PC-3 (cell line): ENCODE measurements at places on chromosomes 6 and 20. TPM values are rescaled to one million over a fixed set of nuclear protein-coding genes. Genes with fewer than 3 reads are reported as not detected.
A peak's percentile ranks its signal among the peaks of the same experiment; 100 is the strongest.

SLC16A10 gene
- 0.69 and 2.9 TPM in 2 replicates for total RNA-seq

ASIP gene
- total RNA-seq, result not detected in 2 replicates

C6orf15 gene
- not detected in 2 replicates for total RNA-seq

ETV7 gene
- not detected in 2 replicates for total RNA-seq

EEF1A2 gene
- total RNA-seq, result 463 and 559 TPM in 2 replicates

PRKN gene
- not detected in 2 replicates for total RNA-seq

RFX6 gene
- 0.15 and 0.17 TPM in 2 replicates for total RNA-seq

PROKR2 gene
- total RNA-seq, result not detected in 2 replicates

RIPOR3 gene
- 0.04 TPM in 1 of 2 replicates, not detected in the other for total RNA-seq

SIRPB2 gene
- 0.52 and 2.1 TPM in 2 replicates for total RNA-seq

MYL9 gene
- 10.8 and 12.0 TPM in 2 replicates for total RNA-seq

C20orf141 gene
- not detected in 2 replicates for total RNA-seq

RBM24 gene
- 2.0 and 3.2 TPM in 2 replicates for total RNA-seq

PLA2G7 gene
- 1.8 and 2.9 TPM in 2 replicates for total RNA-seq

GRM1 gene
- total RNA-seq, result 0.11 TPM in 1 of 2 replicates, not detected in the other

- DNase-seq, result no peak
These were observed 25.9 kb upstream of the ROS1 start for GRCh38 chr6:117451671-117452070.

DNA sequence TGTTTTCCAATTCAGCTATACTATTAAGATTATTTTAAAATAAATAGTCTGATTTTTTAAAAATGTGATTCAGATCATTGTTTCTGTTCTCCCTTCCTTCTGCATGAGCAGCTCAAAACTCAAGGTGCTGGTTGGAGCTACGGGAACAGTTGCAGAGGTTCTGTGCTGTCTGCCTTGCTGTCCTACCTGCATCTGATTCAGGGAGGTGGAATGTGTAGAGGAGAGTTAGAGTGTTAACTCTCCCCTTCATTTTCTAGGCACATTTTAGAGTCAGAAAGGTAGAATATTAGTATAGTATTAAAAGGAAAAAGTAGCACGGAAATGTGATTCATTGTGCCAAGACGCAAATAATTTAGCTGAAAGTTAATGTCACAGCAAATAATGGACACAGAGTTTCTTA is 188.1 kb upstream of the SLC35B3 start:
- DNase-seq, result no peak

DNA sequence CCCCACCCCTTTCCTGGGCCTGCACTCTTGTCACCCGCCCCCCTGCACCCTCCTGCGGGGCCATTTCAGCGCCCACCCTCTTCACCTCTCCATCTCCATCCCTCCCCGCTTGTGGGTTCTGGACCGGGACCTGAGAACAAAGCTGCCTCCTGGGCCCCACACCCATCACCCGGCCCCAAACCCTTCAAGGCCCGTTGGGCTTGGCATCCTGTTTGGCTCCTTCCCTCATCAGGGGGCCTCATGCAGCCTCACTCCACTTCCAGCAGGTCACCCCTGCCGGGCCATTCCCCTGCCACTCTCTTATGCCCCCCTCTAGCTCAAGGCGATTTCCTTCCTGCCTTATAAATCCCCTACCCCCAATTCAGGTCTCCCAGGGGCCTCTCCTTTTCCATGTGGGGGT is 67.4 kb downstream of the SRC start:
- no peak for DNase-seq

- DNase-seq, result no peak
These were observed 1.8 kb downstream of the HSPA12B start for GRCh38 chr20:3734111-3734843.

DNA sequence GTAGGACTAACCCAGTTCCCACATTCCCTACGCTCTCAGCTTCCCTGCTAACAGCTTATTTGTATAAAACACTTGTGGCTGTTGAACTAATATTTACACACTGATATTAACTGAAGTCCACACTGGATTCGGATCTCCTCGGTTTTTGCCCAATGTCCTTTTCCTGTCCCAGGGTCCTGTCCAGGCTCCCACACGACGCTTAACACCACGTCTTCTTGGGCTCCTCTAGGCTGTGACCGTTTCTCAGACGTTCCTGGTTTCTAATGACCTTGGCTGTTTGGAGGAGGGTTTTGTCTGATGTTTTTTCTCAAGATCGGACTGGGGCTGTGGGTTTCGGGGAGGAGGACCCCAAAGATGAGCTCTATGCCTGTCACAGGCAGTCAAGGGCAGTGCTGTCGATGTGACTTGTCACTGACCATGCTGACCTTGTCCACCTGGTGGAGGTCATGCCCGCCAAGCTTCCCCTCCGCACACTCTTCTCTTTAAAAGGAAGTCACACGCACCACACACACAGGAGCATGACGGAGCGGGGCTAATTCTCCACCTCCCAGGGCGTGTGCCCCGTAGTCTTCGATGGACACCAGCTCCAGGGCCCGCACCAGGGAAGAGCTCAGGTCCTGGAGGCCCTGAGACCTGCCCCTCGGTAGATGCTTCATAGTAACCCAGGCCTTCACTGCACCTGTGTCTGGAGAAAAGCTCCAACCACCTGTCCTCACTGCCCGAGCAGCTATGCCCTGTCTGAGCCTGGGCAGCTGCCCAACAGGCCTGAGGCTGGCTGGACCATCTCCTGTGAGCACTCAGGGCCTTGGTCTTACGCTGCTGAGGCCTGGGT is 72.0 kb downstream of the TTLL2 start:
- DNase-seq, result no peak

GRCh38 chr20:62063981-62064769 is 1.5 kb downstream of the TAF4 start:
- DNase-seq, result peak; percentile 38

GRCh38 chr20:31857861-31858759 is 12.2 kb downstream of the DUSP15 start:
- no peak for DNase-seq

DNA sequence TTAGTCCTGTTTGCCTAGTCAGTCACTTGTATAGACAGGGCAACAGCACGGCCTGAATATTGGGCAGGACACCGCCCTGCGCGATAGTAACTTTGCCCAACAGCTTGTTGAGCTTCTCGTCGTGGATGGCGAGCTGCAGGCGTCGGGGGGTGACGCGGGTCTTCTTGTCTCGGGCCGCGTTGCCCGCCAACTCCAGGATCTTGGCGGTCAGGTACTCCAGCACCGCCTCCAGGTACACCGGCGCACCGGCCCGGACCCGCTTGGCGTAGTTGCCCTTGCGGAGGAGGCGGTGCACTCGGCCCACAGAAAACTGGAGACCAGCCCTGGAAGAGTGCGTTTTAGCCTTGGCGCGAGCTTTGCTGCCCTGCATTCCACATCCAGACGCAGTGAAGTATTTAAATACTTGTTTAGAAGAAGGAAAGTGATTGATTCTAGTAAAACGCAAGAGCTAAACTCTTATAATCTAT is 92.8 kb upstream of the BTN3A2 start:
- DNase-seq, result no peak

DNA sequence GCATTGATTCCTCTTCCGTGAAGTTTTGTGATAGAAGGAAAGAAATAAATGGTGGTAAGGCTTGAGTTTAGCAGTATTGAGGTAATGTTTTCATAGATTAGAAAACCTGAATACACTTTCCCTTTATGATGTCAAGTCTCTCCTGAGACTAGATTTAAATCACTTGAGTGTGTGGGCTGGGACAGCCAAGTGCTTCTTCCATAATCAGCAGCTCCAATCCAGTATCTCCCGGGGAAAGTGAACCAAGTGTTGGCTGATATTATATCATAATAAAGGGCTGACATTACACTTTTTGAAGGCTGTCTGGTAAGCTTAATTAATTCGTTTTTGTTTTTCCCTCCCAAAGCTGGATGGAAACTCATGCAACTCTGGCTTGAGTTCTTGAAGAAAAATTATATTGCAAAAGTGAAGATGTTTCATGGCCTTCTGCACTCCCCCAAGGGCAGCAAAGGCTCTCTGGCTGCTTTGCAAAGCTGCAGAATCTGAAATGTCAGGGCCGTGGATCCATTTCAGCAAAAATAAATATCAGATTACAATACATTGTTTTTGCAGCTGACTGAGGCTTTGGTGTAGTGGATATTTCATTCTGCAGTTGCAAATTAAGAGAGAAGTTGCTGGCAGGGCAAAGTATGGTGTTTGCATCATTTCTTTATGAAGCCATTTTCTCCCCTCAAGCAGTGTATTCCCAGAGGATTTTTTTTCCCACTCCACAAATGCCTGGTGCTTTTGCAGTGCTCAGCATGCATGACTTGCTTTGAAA is 101.2 kb downstream of the MKKS start:
- no peak for DNase-seq

DNA sequence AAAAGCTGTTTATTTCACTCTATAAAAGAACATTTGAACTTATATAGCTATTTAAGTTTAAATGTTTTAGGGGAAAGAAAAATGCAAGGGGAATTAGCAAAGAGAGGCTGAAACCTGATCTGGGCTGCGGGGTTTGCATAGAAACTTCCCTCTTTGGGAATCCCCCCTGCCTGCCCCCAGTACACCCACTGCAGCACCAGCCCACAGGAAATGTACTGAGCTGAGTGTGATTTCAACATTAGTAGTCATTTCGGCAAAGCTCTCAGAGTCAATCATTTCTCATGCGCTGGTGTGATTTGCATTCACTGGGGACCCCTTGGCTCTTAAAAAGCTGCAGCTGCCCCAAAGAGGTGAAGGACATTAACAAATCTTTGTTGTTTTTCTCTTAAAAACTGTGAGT is 859.4 kb downstream of the MAFB start:
- no peak for DNase-seq

- no peak for DNase-seq
These were observed 39.9 kb upstream of the TAB2 start for GRCh38 chr6:149277621-149278020.

GRCh38 chr6:15352220-15352619 is 106.4 kb downstream of the JARID2 start:
- DNase-seq, result no peak

DNA sequence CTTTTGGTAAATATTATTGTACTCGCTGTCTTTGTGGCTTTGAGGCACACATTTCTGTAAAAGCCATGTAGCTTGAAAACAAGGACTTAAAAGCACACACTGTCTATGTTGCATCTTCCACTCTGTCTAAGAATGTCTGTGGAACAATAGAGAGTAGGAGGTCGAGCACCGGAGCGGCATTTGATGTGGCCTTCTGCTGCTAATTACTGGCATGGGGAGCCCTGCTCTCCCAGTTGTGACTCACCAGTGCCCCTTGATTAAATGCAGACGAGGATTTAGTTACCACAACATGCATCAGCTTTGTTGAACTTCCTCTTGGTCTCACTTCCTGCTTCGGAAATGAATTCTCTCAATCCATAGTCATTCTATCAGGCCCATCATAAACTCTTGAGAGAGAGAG is 680.7 kb upstream of the SLC35B3 start:
- DNase-seq, result peak; percentile 12

DNA sequence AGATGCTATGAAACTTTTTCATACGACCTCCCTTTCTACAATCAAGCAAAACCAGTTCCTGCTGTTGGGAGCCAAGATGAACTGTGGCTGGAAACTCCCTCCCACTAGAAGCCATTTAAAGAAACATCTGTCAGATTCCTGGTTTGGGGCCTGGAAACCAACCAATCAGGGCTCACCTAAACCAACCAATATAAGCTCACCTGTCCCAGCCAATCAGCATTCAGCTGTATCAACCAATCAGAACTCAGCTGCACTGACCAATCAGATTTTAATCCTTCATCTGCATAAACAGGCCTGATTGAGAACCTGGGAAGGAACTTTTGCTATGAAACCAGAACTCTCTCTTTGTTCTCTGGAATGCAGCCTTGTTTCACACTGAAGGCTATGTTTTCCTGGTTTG is 42.4 kb downstream of the SNX14 start:
- peak; percentile 3 for DNase-seq

DNA sequence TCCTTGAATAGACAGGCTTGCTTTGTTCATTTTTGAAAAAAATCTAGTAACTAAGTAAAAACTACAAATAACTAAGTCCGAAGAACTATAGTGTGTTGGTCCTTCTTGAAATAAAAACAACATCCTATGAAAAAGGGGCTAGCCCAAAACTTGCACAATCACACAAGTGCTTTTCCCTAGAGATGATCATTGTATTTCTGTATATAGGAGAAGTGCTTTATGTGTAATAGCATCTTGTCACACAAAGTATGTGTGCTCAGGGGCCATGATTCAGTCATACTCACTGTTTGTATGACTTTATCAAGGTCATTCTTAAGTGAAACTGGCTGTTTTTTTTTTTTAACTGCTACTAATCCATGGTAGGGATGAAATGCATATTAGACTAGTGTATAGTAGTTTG is 179.8 kb downstream of the DTNBP1 start:
- peak; percentile 43 for DNase-seq

GRCh38 chr6:116529466-116530290 is 15.8 kb downstream of the TRAPPC3L start:
- no peak for DNase-seq

DNA sequence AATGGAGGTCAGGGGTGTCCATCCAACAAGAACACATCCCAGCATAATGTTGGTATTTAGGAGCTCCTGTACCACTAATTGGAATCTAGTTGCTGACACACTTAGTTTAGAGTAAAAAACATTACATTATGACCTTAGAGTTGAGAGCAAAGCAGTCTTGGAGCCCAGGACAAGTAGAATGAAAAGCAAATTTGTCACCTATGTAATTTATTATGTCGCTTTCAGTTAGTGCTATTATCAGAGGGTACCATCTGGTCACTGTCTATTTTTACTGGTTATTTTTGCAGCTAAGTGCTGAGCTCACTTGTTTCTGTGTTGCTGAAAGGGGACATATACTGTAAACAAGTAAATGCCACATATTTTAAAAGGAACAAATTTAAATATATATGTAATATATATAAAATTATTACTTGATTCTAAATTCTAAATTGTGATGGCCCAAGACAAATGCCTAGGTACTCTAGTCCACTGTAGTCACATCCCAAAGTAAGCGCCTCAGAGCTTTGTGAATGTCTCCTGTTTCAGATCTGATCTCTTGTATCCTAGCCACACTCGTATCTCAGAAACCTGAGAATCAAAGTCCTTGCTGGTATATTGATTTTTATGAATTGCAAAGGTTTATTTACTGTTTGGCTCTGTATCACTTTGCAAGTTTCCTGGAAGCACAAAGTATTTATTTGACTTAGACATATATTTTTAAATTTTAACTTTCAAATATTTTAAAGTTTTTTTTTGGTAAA is 148.6 kb upstream of the MAN1A1 start:
- no peak for DNase-seq

- DNase-seq, result no peak
These were observed 98.1 kb downstream of the RALGAPA2 start for GRCh38 chr20:20614391-20614790.

- no peak for DNase-seq
These were observed 32.5 kb downstream of the PHACTR3 start for GRCh38 chr20:59636766-59637370.

GRCh38 chr20:23155141-23155590 is 69.0 kb upstream of the CD93 start:
- no peak for DNase-seq

DNA sequence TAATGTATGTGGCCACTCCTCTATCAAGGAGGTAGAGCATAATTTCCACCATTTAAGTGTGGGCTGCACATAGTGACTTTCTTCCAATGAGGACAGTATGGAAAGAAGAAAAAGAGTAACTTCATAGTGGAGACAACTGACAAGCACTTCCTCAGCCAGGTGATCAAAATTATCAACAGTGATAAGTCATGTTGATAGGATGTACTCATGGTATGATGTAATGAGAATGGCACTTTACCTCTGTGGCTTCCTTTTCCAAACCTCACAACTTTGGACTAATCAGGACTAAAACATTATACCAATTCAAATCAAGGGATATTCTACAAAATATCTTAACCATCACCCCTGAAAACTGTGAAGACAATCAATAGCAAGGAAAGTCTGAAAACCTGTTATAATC is 302.3 kb upstream of the CITED2 start:
- no peak for DNase-seq
